ENCODE measurements at places on chromosomes 5 and 9.

DNA sequence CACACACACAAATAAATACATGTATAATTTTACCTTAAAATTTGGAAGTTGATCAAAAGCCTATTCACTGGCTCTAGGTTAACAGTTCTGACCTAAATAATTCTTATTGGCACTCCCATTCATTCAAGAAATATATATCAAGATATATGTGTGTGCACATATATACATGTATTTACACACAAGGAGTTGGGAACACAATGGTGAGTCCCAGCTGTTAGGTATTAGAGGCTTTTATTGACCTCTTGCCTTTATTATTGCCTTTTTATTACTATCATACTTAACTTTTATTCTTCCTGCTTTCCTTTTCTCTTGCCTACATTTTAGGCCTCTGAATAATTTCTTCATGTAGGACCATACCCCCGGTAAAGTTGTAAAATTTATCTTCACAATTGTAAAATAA is 25.0 kb downstream of the CCDC152 start:
- no peak for DNase-seq

- no peak for DNase-seq
Measured at GRCh38 chr9:103574056-103574455, 520.1 kb upstream of the SMC2 start.

DNA sequence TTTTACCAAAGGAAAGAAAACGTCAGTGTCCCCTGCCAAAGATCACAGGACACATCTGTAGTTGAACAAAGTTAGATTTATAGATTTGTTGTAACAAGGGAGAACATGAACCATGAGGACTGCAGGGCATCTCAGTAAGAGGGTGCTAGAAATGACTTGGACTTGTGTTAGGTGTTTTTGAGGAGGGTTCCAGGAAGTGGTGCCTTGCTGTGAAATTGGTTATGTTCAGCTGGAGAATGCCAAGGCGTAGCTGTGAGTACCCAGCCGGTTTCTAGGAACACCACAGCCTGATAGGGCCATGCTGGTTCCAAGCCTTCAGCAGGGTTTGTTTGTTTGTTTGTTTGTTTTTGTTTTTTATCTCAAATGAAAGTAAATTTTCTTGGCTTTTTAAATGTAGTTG is 5.3 kb downstream of the SPEF2 start:
- DNase-seq: no peak

DNA sequence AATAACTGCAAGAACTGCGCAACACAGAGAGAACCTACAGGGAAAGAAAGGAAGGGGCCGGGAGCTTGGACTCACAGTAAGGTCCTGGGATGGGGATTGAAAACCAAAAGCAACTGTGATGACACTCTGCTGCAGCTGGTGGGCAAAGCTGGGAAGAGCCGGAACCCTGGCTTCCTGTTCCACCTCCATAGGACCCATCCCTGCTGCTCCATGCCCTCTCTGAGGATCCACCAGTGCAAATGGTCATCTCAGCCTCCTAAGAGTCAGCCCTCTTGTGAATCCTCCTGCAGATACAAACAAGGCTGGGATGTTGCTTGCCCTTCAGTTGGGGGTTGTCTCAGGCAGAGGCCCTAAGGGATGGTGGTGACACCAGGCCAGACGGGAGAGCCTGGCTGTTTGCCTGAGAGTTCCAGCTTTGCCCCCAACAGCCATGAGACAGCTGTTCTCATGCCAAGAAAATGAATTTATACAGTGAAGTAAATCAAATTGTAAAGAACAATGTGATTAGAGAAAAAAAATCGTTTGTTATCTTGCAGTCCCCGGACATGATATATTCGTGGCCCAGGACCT is 90.8 kb downstream of the TENT4A start:
- no peak for DNase-seq

- no peak for DNase-seq
Measured at GRCh38 chr5:107322936-107323335, 347.8 kb downstream of the EFNA5 start.

GRCh38 chr9:136791516-136792276 is 552 bp downstream of the TMEM141 start:
- DNase-seq: peak; percentile 48

DNA sequence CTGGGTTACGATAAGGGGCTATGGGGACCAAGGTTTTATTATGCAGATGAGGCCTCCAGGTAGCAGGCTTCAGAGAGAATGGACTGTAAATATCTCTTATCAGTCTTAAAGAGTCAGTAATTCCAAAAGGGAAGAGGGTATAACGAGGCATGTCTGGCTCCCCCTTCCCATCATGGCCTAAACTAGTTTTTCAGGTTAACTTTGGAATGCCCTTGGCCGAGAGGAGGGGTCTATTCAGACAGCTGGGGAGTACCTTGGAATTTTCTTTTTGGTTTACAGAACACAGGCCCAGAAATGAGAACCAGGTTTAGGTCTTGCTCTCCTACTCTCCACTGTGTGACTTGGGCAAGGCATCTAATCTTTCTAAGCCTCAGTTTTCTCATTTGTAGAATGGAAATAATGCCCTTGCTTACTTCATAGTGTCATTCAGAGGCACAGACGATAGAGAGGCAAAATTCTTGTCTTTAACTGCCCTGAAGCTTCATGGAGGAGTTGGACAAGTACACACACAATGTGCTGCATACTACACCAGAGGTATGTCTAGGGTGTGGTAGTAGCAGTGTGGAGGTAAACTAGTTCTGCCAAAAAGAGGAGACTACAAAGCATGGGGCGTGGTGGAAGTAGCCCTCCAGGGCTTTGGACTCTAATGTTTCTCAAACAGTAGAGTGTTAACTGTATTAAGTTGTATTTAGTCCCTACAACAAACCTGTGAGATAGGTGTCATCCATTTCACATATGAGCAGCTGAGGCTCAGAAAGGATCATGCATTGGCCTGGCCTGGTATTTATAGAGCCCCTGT is 45.5 kb downstream of the IRF1 start:
- no peak for DNase-seq

DNA sequence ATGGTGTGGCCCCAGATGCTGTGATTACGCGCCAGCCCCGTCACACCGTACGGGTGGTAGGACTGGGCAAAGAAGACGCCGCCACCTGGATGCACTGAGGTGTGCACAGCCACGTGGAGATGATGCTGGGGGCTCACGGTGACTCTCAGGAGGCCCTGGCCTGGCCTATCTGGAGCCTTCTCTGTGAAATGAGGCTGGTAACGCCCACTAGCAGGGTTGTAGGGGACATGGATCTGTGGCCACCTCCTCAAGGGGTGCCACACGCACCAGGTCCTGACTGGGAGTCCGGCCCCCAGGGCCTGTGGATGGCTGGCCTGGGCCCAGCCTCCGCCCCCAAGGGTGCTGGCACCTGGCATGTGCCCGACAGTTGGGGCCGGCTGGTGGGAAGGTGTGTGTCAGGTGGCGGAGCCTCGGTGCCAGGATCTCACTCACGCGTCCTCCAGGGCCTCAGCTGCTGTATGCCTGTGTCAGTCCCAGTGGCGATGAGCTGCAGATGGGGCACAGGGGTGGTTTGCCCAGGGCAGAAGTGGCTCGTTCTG is 32.4 kb downstream of the NEK6 start:
- no peak for DNase-seq

GRCh38 chr9:136203408-136204144 is 1.4 kb downstream of the LHX3 start:
- no peak for DNase-seq

All from stimulated activated CD4-positive, alpha-beta T cell treated with anti-CD3 and anti-CD28 coated beads, Interleukin-1b, Interleukin-23, amount 100 ng/mL, for 1 hour (primary cell).